ENCODE measurements at places on chromosomes 2 and 18.

DNA sequence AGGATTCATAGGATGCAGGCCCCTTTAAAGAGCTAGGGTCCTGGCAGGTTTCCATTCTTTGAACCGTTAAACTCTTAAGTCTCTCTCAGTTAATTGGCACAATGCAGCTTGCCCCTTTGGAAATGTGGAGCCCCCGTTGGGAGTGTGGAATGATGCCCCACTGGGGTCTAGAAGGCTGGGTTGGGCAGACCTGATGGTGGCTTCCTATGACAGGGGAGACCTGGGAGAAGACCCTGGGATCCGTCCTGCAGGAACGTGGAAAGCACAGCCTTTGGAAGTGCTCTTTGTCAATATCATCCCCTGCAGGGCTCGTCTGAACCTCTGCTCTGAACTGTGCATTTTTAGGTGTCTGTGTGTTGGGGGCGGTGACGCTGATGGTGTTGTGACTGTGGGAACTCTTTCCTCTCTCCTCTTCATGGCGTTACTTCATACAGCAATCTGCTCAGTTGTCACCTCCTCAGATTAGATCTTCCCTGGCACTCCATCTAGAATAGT, 190.6 kb downstream of the MYCN start:
- no peak for DNase-seq

- DNase-seq: no peak
Measured at GRCh38 chr2:213148572-213149261, 2.7 kb downstream of the IKZF2 start.

DNA sequence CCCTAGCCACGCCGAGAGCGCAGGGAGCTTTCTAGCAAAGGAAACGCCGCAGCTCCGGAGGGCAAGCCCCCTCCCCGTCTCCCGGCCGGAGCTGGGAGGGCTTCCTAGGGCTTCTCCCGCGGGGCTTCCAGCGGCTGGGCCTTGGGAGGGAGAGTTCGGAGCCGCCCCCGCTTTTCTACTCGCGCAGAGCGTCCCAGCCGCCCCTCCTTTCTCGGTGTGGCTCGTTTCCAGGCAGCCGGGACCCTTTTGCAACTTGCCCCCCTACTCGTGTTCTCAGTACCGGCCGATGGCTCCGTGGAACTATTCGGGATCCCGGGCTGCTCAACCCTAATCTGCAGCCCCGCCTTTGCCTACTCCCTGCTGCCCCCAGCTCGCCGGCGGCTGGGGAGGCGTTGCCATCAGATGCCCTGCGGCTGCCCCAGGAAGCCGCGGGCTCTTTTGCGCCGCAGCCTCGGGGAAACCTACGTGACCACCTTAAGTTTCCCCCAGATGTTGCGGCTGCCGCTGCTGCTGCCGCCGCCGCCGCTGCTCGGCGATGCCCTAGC, 1.5 kb upstream of the NR4A2 start:
- DNase-seq: no peak

- no peak for DNase-seq
Measured at GRCh38 chr2:204715361-204715760, 170.1 kb downstream of the PARD3B start.

- no peak for DNase-seq
Measured at GRCh38 chr2:235026649-235027557, 75.1 kb downstream of the SH3BP4 start.

Data from NCI-H187 treated with DMSO at 0.1 percent for 48 hours (cell line).